HFFc6 (cell line): ENCODE measurements at places on chromosomes 3 and 15.

DNA sequence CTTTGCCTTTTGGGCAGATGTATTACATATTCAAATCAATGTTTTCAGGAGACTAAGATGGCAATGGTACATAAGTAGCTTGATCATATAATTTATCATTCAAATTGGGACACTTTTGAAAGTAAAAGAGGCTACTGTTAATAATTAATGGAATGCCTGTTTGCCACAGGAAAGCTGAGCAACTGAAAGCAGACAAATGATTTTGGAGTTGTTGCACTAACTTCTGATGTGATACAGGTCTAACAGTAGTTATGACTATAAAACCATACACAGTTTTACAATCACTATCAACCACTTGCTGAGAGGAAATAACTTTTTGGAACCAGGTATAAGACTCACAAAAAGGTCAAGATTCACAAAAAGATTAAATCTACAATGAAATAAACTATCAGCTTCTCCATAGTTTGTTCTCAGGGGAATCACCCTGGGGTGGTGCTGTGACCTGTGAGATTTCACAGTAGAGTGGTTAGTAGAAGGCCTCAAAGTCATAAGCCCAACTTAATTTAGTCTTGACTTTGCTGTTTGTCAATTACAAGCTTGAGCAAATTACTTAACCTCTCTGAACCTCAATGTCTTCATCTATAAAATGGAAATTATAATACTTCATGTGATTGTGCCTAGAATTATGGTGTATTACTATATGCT lies 42.7 kb downstream of the HHLA2 start:
- no peak for DNase-seq

DNA sequence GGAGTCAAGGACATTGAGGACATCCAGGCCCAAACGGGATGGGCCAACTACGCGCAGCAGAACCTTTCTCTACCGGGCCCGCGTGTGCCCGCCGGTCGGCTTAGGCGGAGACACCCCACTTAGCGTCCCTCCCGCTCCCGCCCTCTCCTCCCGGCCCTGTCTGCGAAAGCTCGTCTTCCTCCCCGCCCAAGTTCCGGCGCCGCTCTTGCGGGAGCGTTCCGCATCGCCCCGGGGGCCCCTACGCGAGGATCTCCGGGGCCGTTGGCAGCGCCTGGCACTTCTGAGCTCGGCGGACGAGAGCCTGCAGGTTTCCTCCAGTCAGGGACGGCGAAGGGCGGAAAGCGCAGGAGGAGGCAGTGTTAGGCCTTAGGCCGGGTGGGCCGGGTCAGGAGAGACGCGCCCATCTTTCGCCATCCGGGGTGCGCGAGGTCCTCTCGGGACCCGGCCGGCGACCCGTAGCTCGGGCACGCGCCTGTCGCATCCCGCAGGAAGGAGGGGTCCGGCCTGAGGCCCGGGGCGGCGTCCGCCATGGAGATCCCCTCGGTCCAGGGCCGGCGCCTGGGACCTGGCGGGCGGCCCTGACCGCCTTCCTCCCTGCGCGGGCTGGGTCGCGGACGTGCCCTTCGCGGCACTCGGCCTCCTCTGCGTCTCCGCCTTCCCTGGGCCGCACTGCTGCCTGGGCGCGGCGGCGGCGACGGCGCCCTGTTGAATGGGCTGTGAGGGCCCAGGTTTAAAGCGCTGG lies at the start of gene FEM1B:
FEM1B (plus strand) TSS at position 143 of the 742 bp plus-strand sequence. CDS start 673 bp downstream, outside the sequence.
- peak; percentile 82 for DNase-seq

DNA sequence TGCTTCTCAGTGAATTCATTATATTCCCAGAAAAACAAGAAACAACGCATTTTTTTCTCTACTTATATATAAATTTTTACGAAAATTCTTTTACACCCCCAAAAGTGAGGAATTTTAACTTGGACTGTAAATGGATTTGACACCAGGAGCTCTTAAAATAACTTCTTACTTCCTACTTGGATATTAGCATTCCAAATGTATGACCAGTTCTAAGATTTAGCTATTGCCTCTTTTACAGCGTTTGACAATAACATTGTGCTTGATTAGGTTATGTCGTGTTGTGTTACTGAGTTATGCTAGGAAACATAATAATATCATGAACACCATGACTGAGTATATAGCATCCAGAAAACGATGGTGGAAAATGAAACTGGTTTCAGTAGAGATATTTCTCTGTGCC lies 177.0 kb downstream of the CNTN6 start:
- no peak for DNase-seq

DNA sequence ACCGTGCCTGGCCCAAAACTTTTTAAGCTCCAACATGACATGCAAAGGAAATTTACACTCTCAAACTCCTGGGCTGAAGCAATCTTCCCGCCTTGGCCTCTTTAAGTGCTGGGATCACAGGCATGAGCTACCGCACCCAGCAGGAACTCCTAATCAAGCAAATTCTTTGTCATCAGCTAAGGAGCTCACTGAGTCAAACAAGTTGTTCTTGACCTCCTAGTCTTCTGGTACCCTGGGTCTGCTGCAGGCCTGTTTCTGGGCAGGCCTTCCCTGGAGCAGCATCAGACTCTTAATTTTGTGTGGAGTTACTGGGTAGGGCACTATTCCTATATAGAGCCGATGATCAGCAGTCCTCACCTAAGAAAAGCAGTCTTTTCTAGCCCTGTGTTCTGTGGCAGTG lies 68.4 kb upstream of the FLNB start:
- no peak for DNase-seq

- DNase-seq: no peak
These were observed 154.3 kb upstream of the ZBTB20 start for GRCh38 chr3:115301364-115301860.

GRCh38 chr3:194206320-194206719 lies 70.4 kb downstream of the HES1 start:
- DNase-seq: no peak

GRCh38 chr3:179016979-179017670 lies 54.5 kb downstream of the ZMAT3 start:
- DNase-seq: no peak
